Progenitor cell of endocrine pancreas (in vitro differentiated cells): ENCODE measurements at places on chromosomes 11 and 22. TPM values are rescaled to one million over a fixed set of nuclear protein-coding genes. Genes with fewer than 3 reads are reported as not detected.

The DCHS1 gene
- 54.7 and 61.4 TPM in 2 replicates for total RNA-seq

The CCDC117 gene
- total RNA-seq: 39.9 and 40.4 TPM in 2 replicates

- H3K27ac ChIP-seq: no peak overlapping the region
- H3K4me3 ChIP-seq: no peak overlapping the region
- H3K4me1 ChIP-seq: peaks cover 9% of the 10 kb centered on the region
- no peaks in the 10 kb centered on the region for H3K27me3 ChIP-seq
- no peak for DNase-seq
Observed at GRCh38 chr11:7486781-7487140, 1.5 kb downstream of the OLFML1 start.

- DNase-seq: no peak
- peaks cover 81% of the 10 kb centered on the region for H3K36me3 ChIP-seq
- no peak overlapping the region for H3K4me3 ChIP-seq
- no peaks in the 10 kb centered on the region for H3K27me3 ChIP-seq
Observed at GRCh38 chr11:34732831-34733230, 111.9 kb downstream of the EHF start.

GRCh38 chr11:57477507-57478189, 17.3 kb downstream of the RTN4RL2 start:
- peaks cover 77% of the 10 kb centered on the region for H3K27me3 ChIP-seq
- H3K4me3 ChIP-seq: no peak overlapping the region
- H3K4me1 ChIP-seq: peaks cover 3% of the 10 kb centered on the region
- H3K36me3 ChIP-seq: no peaks in the 10 kb centered on the region
- DNase-seq: no peak
- H3K27ac ChIP-seq: no peak overlapping the region
